ENCODE measurements at places on chromosomes 6 and 20.

GRCh38 chr20:62751551-62752150, 43.0 kb downstream of the NTSR1 start:
- no peak for DNase-seq

DNA sequence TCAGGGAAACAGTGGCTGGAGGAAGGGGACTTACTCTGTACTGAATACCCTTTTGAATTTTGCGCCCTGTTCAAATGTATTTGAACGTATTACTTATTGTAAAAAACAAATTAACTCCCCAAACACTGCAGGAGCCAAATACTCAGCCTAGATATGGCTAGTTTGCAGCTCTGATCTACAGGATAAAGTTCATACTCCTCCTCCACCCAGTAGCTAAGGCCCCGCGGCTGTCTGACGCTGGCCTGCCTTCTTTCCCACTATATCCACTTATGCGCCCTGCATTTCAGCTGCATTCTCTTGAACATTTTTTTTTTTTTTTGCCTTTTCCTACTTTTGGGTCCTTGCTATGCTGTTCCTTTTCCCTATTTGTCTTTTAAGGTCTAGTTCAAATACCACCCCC, 6.5 kb downstream of the GSS start:
- no peak for DNase-seq

DNA sequence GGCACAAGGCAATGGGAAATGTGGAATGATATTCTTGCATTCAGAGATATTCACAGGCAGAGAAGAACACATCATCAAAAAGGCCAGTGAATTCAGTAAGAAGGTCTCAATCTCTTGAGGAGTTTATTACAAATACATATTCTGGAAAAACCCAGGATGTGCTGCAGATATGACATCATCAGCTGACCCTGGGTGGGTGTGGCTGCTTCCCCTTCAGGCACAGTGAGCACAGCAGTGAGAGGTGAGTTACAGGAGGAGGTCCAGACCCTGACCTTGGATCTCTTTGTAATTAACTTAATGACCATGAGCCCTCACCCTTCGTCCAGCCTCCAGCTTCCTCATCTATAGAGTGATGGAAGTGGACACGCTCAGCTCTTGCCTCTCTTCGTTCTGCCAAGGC, 147.5 kb upstream of the SYNDIG1 start:
- no peak for DNase-seq

DNA sequence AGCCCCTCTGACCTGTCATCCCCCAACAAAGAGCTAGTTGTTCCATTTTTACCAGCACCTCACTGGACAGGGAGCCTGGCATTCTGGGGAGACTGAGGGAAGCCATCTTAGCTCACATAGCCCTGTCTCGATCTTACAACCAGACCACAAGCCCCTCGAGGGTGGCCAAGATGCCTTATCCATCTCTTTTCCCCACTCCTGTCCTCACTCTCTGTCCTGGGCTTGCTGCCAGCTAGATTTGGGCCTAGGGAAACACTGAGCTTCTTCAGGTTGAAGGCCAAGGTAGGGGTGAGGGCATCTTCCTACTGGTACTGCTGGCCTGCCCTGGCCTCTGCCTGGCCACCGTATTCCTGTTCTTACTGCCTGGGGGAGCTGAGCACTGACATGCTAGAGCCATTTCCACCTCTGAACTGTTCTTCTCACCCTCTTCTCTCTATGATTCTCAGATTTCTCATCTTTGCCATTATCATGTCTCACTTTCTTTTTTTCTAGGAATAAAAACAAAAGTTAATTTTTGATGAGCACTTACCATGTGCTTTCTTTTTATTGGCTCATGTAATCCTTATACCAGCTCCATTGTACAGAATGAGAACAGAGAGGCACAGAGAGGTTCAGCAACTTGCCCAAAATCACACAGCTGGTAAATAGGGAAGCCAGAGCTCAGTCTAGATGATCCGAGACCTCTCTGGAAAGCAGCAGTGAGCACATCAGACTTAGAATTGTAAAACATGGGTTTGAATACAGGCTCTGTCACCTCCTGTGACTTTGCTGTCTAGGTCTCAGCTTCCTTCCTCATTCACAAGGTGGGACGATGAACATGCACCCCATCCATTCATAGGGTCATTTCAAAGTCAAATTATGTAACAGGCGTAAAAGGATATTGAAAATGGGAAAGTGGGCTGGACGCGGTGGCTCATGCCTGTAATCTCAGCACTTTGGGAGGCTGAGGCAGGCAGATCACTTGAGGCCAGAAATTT, 28.7 kb downstream of the FGD2 start:
- no peak for DNase-seq

- no peak for DNase-seq
Observed at GRCh38 chr20:56750430-56750829, 121.3 kb downstream of the TFAP2C start.

DNA sequence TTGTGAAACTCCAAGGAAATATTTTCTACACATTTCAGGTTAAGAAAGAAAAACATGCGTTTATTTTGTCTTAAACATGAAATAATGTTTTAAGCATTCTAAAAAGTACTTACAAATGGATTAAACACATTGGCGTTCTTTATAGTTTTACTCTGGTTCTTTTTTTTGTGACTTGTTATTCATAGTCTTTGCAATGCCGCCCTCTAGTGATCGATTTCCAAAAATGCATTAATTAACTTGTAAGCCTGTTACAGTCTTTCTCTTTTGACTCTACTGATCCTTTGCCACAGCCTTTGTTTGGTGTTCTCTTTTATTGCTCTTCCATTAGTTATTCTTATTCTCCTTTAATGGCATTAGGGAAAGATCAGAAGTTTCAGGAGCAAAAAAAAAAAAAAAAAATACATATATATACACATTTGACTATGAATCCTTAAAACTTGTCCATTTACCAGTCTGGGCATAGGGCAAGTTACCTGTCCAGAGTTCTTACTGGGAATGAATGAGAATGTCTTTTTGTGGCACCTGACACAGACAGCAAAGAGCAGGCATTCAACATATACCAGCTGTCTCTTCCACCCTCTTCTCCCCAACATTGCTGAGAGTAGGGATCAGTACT, 59.9 kb downstream of the MACROD2 start:
- peak; percentile 29 for DNase-seq

GRCh38 chr6:162940426-162940825, 212.7 kb downstream of the PACRG start:
- no peak for DNase-seq

DNA sequence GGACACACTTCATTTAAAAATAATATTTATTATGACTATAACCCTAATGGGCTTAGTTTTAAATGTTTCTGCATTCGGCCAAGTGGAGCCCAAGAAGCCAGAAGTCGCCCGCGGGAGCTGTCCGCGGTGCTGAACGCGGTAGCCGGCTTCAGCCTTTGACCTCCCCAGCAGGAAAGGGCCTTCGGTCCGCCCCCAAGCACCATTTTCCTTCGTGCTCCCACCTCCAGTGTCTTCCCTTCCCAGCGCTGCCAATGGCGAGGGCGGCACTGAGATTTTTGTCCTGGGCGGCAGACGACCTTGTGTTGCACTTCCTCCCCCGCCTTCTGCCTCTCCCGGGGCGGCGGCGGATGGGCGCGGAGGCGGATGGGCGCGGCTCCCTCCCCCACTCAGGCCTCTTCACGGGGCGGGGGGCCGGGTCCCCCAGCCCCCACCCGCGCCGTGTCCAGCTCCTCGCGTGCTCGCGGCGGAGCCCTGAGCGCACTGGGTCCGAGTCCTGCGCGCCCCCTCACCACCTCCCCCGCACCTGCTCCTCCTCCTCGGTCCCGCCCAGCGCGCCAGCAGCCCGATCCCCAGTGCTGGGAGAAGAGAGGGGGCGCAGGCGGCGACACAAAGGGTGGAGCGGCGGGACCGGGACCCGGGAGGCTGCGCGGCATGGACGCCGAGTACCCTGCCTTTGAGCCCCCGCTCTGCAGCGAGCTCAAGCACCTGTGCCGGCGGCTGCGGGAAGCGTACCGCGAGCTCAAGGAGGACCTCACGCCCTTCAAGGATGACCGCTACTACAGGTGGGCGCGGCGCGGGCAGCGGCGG, 23.6 kb upstream of the TMEM181 start:
- DNase-seq = peak; percentile 88

- no peak for DNase-seq
Observed at GRCh38 chr6:139648430-139649000, 274.1 kb upstream of the CITED2 start.

DNA sequence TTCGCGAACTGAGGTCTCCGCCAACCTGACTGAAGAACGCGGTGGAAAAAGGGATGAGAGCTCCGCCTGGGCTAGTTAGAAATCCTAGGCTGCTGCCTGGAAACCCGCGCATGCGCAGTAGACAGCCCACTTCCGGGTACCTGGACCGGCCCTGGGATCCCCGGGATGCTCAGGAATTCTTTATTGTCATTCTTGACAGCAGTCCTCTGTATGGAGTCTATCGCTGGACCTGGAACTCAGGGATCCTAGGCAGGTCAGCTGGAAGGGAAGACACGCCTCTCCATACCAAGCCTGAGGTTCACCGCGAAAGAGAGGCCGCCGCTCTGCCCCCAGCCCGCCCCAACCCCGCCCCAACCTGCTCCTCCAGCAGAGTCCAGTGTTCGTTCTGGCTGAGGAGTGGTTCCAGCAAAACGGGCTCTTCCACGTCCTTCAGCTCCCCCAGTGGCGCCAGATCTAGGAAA, 1379.2 kb upstream of the DEFB115 start:
- peak; percentile 29 for DNase-seq

DNA sequence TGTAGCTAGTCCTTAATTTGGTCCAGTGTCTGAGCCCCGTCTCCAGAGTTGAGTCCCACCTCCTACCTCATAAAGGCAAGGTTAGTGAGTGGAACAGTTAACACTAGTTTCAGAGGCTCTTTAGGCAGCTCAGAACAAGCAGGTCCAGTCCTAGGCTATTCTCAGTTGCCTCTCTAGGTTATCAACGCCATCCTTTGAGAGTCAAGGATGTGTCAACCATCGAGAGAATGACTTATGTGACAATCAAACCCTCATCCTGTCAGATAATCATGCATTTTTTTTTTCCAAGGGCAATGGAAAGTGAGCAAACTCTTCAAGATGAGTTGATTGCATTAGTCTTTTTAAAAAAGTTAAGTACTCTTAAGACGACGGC, 64.0 kb upstream of the TXNDC5 start:
- DNase-seq = no peak

- DNase-seq = no peak
Observed at GRCh38 chr6:621931-622330, 35.0 kb downstream of the HUS1B start.

DNA sequence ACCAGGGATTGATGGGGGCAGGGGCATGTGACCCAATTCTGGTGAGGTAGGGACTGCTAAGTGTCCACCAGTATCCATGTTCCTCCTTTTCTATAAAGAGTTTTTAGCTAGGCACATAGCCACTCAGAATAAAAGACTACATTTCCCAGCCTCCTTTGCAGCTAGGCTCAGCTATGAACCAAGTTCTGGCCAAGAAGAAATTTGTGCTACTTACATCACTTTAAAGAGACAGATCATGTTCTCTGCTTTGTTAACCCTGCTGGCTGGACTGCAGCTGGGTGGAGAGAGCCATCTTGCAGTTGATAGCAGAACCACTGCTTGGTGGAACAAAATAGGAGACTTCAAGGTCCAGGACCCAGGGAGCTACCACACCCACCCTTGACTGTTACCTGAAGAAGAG, 5.3 kb upstream of the CCM2L start:
- no peak for DNase-seq

GRCh38 chr6:108211671-108212070, 45.8 kb downstream of the NR2E1 start:
- no peak for DNase-seq

DNA sequence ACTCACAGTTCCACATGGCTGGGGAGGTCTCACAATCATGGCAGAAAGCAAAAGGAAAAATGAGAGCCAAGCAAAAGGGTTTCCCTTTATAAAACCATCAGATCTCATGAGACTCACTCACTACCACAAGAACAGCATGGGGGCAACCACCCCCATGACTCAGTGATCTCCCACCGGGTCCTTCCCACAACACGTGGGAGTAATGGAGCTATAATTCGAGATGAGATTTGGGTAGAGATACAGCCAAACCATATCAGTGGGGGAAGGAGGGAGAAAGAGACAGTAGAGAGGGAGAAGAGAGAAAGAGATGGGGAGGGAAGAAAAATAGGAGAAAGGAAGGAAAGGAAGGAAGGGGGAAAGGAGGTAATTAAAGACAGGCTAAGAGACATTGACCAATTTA, 30.1 kb downstream of the GMDS start:
- DNase-seq = no peak

- DNase-seq = no peak
Observed at GRCh38 chr6:14463110-14463509, 345.5 kb downstream of the CD83 start.

DNA sequence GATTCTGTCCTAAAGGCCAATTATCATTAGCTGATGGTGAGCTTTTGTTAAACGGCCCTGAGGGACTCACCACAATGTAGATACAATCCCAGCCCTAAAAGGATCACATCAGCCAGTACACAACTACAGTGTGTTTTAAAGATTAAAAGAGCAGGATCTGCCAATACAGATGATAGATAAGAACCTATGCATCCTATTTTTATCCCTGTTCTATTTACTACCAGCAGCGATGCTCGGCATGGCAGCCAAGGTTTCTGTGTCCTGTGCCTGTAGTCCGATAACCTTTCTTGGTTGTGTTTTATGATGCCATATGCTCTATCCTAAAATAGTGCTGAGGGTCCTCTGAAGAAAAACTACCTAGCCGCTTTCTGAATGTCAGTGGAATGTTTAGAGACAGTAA, 289.4 kb downstream of the PHACTR1 start:
- DNase-seq = no peak

- no peak for DNase-seq
Observed at GRCh38 chr20:9985773-9986172, 49.0 kb upstream of the ANKEF1 start.

- no peak for DNase-seq
Observed at GRCh38 chr20:43722153-43722505, 4.7 kb downstream of the GTSF1L start.

DNA sequence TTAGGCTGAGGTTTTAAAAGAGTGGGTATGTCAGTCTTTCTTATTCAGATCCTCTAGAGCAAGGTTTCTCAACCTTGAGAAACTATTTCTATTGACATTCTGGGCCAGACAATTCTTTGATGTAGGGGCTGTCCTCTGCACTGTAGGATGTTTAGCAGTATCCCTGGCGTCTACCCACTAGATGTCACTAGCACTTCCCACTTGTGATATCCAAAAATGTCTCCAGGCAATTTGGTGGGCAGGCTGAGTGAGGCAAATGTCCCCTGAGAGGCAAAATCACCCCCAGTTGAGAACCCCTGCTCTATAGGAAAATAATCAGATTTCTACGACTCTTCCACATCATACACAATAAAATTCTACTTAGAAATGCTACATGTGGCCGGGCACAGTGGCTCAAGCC, 7.7 kb upstream of the ZKSCAN8 start:
- DNase-seq = no peak

- peak; percentile 99 for DNase-seq
Observed at GRCh38 chr20:63641792-63642523, 11.3 kb downstream of the STMN3 start.

DNA sequence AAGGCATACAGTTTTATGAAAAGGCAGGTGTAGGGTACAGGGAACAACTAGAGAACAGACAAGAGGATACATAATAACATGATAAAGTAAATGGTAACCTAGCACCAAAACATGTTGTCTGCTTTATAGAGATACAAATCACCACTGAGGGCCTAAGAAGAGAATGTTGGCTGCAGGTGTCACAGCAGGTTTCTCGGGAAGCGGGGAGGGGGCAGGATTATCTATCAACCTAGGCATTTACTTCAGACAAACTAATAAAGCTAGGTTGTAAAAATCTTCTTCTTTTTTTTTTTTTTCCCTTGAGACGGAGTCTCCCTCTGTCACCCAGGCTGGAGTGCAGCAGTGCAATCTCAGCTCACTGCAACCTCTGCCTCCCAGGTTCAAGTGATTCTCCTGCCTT, 22.7 kb downstream of the PIM1 start:
- no peak for DNase-seq

- no peak for DNase-seq
Observed at GRCh38 chr6:142174703-142175102, 27.6 kb downstream of the VTA1 start.

- no peak for DNase-seq
Observed at GRCh38 chr6:54958446-54958845, 111.9 kb downstream of the FAM83B start.
